Breast epithelium (tissue), 4 donors: ENCODE measurements at places on chromosomes 4 and X. TPM values are rescaled to one million over a fixed set of nuclear protein-coding genes. Genes with fewer than 3 reads are reported as not detected.

DNA sequence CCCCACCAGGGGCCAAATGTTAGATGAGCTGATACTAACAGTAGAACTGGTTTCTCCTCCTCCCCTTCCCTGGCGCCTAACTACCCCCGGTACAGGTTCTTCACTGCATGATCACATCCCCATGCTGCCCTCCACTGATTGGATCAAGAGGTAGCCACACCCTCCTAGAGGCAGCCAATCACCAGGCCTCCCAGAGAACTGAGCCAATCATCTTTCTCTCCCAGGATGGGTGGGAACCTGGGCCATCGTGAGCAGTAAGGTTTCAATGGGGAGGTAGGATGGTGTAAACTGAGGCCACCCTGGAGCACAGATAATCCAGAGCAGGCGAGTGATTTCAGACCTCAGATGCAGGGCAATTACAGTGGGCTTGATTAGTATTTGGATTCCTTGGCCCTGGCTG, 64.2 kb downstream of the PPP2R2C start:
- H3K4me3 ChIP-seq, result no peak overlapping the region
- H3K27ac ChIP-seq, result no peak overlapping the region
- no peaks in the 10 kb centered on the region for H3K36me3 ChIP-seq
- DNase-seq, result no peak

DNA sequence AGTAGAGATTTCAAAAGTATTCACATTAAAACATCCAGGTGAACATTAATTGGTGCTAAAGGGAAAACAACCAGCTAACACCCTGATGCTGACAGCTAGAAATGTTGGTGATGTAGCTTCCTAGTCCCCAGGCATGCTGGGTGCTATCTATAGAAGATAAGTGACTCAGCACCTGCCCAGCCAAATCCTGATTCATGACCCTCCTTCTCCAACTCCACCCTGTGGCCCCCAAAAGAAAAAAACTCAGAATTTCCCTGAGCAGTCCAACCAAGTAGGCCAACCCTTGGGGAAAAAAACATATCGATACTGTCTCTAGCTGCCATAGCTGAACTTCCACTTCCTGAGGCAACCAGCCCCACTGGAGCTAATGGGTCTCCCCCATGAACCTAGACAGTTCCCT, 197.6 kb upstream of the KLF3 start:
- DNase-seq, result no peak
- no peaks in the 10 kb centered on the region for H3K27me3 ChIP-seq
- no peak overlapping the region for H3K4me3 ChIP-seq
- H3K27ac ChIP-seq, result no peak overlapping the region
- H3K4me1 ChIP-seq, result no peaks in the 10 kb centered on the region
- no peaks in the 10 kb centered on the region for H3K36me3 ChIP-seq

GRCh38 chr4:132998585-132999230, 150.4 kb upstream of the PCDH10 start:
- H3K4me1 ChIP-seq, result no peaks in the 10 kb centered on the region
- no peak overlapping the region for H3K27ac ChIP-seq
- no peaks in the 10 kb centered on the region for H3K27me3 ChIP-seq

The FGF5 gene
- total RNA-seq, result not detected
